ENCODE measurements at places on chromosomes 4 and X. TPM values are rescaled to one million over a fixed set of nuclear protein-coding genes. Genes with fewer than 3 reads are reported as not detected.

SLC10A6 gene
- polyA plus RNA-seq: 0.06 TPM

C4orf50 gene
- not detected for polyA plus RNA-seq

DNA sequence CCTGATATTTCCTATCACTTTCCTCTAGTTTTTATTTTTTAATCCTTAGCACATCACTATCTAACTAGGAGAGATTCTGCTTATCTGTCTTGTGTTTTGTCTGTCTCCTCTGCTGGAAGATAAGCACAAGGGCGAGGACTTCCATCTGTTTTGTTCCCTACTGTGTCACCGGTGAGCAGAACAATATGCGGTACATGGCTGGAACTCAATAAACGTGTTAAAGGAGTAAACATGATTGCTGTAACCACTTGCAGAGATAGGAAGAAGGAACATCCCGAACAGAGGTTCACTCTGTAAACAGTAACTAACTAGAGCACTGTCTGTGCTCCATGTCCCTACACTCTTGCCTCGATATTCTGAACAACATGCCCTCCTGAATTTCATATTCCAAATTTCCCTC is 5.2 kb downstream of the HS3ST1 start:
- no peak for DNase-seq

DNA sequence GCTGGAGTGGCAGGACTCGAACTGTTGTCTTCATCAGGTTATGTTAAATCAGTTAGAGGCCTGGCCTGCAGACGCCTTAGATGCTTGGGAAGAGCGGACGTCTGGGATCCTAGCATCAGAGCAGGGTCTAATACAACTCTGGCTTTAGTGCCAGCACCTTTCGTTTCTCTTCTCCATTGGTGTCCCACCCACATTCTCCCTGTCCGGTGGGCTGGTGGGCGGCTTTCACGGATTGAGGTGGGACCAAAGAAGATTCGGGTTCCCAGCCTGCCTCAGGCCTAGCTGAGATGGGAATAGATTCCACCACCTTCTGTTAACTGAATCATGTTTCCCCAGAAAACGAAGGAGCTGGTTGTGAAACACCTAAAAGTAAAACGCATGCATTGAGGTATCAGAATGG is 939 bp downstream of the PDK3 start:
- DNase-seq: no peak

DNA sequence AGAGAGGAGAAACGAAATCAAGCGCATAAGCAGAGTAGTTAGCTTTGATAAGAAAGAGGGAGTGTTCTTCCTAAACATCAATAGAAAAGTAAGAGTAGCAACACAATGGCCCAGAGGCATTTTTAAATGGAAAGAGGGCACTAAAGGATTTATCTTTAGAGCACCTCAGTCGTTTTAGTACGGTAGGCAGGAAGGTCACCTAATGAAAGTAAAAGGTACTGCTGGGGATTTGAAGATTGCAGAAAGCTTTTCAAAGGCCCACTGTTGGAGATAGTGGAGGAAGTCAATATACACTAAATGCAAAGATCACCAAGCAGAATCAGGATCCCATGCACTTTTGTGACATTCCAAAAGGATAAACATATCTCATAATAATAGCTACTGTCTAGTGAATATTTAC is 667.7 kb upstream of the GRID2 start:
- DNase-seq: no peak

- no peak for DNase-seq
These were observed 710 bp downstream of the CLDN24 start for GRCh38 chr4:183321516-183321915.
